EH (cell line): ENCODE measurements at places on chromosomes 12 and 14.

DNA sequence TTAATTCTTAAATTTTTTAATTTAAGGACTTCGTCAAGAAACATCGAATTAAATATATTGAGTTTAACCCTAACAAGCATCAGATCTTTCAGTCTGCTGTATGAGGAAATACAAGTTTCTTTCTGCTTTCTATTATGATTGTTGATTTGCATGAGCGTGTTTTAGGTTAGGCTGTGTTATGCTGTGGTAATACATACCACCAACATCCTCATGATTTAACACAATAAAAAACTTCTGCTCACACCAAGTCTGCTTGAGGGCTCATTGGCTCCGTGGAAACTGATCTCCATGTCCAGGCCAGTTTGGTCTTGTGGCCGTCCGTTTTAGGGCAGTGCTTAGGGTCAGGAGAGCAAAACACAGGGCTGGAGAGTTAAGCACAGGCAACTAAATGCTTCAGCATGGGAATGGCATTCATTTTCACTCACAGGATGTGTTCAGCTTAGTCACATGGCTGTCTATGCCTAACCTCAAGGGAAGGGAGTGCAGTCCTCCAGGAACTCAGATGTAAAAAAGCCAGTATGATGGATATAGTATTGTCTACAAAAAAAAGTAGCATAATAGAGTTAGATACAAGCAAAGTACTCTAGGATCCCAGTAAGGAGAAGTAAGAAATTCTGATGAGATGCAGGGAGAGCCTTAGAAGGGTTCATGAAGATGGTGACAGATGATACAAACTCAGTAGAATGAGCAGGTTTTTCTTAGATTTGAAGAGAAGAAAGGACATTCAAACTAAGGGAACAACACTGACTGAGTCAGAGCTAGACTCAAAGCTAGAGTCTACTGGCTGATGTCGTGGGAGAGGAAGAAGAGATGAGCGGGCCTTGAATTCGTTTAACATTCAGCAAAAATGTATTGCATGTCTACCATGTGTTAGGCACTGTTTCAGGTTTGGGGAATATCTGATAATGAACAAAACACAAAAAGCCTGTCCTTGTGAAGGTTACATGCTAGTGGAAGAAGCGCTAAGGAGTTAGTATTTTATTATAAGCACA, 16.3 kb downstream of the MARK3 start:
- DNase-seq, result peak; percentile 91

- DNase-seq, result no peak
Measured at GRCh38 chr14:22841769-22842168, 5.4 kb downstream of the MMP14 start.

GRCh38 chr12:2642176-2642892, 152.4 kb upstream of the FKBP4 start:
- no peak for DNase-seq

GRCh38 chr12:4420138-4420670, 25.4 kb downstream of the FGF6 start:
- no peak for DNase-seq

GRCh38 chr12:98439981-98440581, 75.3 kb upstream of the TMPO start:
- DNase-seq, result peak; percentile 94

DNA sequence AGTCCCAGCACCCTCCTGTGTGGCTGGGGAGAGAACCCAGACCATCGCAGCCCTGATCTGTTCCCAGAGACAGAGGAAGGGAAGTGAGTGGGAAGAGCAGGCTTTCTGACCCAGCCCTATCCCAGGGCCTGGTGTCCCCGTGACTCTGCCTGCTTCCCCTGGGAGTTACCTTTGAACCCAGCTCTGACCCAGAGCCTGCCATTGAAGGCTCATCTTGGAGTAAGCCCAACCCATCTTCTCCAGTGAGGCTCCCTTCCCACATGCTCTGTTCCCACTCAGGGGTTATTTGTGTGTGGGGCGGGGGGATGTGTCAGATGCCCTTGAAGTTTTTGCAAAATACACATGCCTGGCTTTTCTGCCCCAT, 6.0 kb downstream of the TMEM63C start:
- DNase-seq, result no peak

GRCh38 chr14:23785208-23785607, 149.0 kb downstream of the DHRS2 start:
- DNase-seq, result no peak

GRCh38 chr12:94174576-94174975, 26.2 kb downstream of the PLXNC1 start:
- DNase-seq, result no peak

GRCh38 chr12:124740691-124741137, 123.0 kb downstream of the SCARB1 start:
- DNase-seq, result peak; percentile 69

GRCh38 chr14:68361231-68361630, 431.6 kb downstream of the ZFP36L1 start:
- peak; percentile 92 for DNase-seq

- no peak for DNase-seq
Measured at GRCh38 chr12:109723311-109723881, 9.8 kb downstream of the FAM222A start.

DNA sequence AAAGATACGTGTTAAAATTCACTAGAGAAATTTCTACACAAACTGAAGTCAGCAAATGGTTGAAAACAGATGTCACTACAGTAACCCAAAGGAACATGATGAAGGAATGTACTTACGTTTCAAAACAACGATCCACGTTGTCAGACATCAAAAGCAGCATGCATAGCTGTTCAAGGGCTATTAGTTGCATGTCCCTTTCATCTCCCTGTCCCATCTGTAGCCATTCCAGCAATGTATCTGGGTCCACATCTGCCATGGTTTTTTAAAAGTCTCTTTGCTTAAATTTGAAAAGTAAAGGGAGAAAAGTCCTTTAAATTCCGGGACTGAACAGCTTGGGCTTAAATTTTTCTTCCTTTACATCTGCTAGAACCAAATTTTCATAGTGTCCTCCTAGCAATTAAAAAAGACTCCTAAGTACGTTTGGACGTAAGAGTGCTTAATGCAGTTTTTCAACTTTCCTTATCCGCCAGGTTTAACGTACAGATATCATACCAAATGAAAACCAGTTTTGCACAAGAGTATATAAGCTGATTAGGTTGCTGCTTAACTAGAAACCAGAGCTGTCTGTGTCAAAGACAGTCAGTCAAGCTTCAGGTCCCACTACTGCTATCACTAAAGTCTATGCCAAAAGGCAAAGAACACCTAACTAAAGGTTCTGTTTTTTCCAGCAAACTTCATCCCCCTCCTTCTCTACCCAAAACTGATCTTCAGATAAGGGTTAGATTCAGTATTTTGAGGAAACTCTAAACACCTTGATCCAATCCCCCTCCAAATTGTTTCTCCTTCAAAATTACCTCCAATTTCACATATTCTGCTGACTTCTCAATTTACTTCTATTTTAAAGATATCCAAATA, 1.7 kb downstream of the HECTD1 start:
- DNase-seq, result peak; percentile 81

DNA sequence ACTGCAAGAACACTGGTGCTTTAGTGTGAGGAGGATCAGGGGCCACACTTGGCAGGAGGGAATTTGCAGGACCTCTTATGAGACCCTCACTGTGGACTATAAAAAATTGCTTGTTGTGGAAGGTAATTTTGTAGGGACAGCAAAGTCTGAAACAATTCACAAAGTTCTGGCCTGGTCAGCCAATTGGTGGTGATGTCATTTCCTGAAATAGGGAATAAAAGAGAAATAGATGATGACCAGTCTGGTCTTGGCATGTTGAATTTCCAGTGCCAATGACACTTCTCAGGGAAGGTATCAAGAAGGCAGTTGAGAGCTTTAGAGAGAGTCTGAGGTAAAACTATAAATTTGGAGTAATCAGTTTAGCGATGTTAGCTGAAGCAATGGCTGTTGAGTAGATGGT, 129.3 kb upstream of the LMNTD1 start:
- peak; percentile 28 for DNase-seq

GRCh38 chr12:55931780-55932550, 1.0 kb downstream of the DGKA start:
- peak; percentile 56 for DNase-seq

DNA sequence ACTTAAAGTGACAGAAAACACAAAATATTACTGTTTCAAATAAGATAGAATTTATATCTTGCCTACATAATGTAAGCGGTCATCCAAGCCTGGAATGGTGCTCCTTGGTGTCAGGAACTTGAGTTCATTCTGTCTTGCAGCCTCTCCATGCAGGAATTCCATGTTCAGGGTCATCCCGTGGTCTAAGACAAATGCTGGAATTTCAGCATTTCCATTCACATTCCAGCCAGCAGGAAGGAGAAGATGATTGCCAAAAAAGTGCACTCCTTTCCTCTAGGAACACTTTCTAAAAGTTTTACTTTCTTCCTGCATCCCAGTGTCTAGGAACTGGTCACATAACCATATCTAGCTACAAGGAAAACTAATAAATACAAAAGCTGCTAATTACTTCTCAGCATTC, 106.3 kb downstream of the PTPRO start:
- DNase-seq, result peak; percentile 4

DNA sequence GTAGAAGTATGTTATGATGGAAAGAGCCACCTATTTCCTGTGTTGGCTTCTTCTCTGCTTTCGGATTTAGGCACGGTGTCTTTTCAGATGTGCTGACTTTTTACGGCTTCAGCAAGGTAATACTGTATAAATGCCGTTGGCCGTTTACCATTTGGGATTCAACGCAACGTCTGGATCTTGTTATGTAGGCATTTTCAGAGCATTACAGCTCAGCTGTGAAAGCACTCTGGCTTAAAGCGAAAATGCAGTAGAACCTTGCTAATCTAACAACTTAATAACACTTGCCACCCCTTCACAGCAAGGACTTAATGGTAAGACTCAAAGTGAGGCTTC, 229.9 kb downstream of the EFCAB11 start:
- DNase-seq, result peak; percentile 25

- DNase-seq, result no peak
Measured at GRCh38 chr12:104494137-104494792, 37.5 kb downstream of the CHST11 start.

- no peak for DNase-seq
Measured at GRCh38 chr12:87270919-87271318, 758.3 kb downstream of the C12orf50 start.

DNA sequence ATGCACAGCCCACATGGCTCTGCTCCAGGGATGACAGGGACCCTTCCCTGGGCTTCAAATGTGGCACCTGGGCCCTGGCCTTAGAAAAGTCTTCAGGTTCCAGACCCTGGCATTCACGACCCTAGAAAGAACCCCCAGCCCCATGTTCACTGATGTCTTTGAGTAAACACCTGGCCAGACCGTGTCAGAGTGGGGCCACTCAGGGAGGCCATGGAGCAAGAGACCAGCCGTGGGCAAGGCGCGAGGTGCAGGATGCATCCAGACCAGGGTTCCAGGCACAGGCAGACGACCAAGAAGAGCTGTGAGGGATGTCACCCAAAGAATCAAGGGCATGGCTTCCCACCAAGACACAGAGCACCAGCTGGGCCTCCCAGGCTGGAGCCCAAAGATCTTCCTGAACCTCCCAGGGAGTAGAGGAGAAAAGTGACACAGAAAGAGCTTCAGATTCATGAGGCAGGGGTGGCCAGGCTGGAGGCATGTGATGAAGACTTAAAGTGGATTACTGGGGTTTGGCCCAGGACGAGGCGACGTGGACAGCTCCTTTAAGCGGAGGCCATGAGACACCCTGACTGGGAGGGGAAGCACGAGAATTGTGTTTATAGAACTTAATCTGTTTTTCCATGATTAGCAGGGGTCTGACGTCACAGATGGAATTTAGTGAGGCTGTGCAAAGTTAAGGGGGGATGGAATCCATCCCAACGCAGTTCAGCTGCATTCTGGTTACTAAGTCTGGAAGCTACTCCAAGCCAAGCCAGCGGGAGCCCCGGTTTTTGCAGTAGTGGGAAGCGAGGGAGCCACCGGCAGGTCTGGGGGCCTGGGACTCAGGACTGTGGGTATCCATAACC, 61.6 kb downstream of the ARL6IP4 start:
- peak; percentile 77 for DNase-seq

- no peak for DNase-seq
Measured at GRCh38 chr12:31353750-31354708, 28.1 kb upstream of the SINHCAF start.

- DNase-seq, result peak; percentile 60
Measured at GRCh38 chr12:47813511-47814196, 6.0 kb downstream of the HDAC7 start.

- DNase-seq, result peak; percentile 39
Measured at GRCh38 chr12:69821456-69822159, 3.4 kb upstream of the MYRFL start.

GRCh38 chr14:102194856-102195255, 55.2 kb downstream of the WDR20 start:
- no peak for DNase-seq

GRCh38 chr12:98644433-98644711, 216 bp downstream of the IKBIP start:
- DNase-seq, result no peak

- DNase-seq, result no peak
Measured at GRCh38 chr12:66288121-66288520, 14.2 kb upstream of the HELB start.

GRCh38 chr12:19404242-19404880, 34.9 kb upstream of the AEBP2 start:
- no peak for DNase-seq

DNA sequence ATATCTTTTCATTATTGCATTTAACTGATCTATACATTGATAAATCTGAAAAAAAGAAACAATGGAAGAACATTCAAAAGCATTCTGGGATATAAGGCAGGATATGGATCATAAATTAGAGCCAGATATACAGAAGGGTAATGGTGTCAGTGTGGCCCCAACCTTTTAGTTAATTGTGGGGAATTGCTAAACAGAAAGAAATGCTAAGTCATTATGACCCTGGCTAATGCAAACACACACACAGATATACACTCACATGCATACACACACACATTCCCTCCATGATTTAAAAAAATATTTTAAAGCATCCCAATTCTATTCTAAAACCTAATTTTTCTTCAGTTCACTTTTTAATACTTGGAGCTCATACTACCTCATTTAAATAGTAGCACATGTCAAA, 404.5 kb downstream of the BCAT1 start:
- DNase-seq, result peak; percentile 13

DNA sequence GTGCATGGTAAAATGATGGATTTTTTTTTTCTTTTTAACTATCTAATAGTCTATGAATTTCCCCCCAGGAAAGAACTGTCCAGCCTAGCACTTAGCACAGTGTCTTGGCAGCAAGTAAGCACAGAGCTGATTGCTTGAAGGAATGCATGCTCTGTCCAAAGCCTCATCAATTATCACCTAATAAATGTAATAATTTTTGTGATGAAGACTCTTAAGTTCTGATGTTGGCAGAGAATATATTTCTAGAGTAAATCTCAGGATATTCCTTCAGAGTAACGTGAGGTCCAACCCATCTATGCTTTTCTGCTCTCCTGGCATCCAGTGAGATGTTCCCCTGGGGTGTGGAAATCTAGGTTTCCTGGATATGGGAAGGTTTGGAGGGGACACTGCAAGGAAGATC, 152.4 kb downstream of the TMX1 start:
- peak; percentile 40 for DNase-seq
